ENCODE measurements at places on chromosomes 4 and X.

DNA sequence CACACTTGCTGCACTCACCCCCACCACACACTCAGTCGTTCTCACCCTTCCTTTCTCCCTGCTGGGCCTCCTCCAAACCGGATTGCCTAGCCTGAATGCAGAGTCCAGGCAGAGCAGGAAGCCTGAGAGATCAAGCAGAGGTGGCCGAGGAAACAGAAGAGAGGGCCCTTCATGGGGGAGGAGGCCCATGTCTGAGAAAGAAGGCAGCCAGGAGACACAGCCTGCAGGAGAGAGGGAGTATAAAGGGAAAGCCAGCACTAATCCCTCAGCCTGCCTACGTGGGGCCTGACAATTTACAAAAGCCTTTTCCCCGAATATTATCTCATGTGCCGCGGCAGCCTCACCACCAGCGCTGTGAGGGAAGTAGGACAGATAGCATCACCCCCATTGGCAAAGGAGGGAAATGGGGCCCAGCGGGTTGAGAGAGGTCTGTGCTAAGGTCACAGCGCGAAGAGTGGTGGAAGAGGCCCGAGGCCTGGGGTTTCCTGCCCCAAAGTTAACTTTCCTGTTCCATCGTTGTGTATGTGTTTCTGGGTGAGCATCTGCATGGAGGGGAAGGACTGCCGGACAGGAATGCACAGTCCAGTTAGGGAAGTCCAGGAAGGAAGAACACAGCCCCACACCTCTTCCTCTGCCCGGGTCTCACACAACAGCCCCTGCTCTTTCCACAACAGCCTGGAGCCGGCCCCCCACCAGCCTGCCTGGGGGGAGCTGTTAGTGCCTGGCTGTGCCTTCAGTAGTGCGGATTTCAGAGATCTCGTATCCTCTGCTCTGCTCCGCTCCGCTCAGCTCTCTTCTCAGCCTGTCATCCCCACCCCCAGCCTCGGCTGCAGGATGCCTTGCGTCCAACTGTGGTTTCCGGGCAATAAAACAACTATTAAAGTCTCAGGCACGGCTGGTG is 50.9 kb upstream of the BCOR start:
- DNase-seq: no peak

DNA sequence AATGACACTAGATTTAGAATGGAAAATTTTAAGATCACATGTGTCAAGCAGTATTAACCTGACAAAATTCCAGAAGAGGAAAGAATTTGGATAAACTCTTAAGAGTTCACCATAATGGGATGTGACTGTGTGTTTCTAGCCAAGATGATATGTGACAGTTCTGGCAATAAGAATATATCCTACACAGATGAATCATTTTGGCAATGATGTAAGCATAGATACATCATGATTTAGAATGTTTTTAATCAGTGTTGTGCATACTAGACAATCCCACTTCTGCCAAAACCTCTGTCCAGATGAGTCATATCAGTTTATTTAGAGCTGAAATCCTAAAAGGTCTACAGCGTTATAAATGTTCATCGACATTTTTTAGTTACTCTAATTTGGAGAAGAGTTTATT is 48.8 kb downstream of the PTCHD1 start:
- no peak for DNase-seq

DNA sequence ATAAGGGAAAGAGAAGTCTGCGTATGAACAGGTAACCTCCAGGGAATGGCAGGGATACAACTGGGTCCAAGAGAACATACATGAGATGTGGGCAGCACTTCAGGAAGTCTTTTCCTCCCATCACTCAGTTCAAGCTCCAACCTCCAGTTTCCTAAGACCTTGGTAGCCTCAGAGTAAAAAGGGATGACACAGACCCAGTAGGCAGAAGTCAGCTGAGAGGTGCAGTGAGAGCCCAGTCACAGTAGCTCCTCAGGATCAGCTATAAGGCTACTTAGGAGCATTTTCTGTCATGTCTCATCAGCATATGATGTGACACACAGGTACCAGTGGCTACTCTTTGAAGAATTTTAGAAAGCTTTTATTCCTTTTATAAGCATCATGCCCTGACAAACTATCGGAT is 12.5 kb upstream of the STS start:
- no peak for DNase-seq

DNA sequence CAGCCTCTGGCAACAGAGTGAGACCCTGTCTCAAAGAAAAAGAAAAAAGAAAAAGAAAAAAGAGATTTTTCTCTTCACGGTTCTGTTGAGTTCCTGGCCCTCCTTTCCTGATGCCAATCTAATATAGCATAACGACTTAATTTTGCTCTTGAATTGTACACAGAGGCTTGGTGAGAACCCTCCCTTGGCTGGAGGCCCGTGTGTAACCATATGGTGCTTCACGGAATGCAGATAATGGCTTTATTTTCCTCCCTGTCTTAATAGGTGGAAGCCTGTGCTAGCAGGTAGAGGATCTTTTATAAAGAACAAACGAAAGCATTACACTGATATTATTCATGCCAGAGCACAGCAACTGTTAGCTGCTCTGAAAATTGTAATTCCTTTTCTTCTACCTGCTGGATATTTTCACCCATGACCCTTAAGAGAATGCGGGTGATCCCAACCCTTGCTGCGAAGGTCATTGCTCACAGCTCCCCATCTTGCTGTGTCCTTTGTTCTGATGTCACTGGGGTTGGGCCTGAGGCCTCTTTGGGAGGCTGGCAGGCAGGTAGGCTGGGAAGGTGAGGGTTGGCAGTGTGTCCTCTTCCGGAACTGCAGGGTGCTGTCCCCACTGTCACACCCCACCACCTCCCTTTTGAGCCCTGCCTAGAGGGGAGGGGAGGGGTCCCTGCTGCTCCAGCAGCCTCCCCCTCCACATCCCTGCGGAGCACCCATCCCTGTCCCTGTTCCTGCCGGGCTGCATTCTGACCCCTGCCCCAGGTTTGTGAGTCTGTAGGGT is 83.8 kb upstream of the STOX2 start:
- DNase-seq: no peak

All from stimulated activated CD8-positive, alpha-beta memory T cell treated with anti-CD3 and anti-CD28 coated beads, Interleukin-7, amount 100 ng/mL, for 1 hour (primary cell).